ENCODE measurements at places on chromosomes 11 and 22.

GRCh38 chr11:130737041-130737830 lies 179.0 kb downstream of the SNX19 start:
- no peak for DNase-seq

DNA sequence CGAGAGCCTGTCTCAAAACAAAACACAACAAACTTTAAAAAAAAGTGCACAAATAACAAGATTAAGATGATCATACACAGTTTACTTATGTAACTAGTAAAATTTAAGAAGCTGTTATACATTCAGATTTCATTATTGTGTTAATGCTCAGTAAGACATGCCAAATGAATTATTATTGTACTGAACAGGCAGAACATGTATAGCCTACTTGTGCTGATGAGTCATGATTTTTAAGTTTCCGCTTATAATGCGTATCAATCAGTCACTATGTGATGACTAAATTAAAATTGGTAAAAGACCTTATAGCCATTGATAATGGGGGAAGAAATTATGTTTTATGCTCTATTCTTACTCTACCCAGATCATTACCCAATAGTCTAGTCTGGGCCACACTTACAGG lies 20.5 kb upstream of the EXPH5 start:
- DNase-seq: no peak

GRCh38 chr11:57700425-57700824 lies 11.6 kb downstream of the MED19 start:
- no peak for DNase-seq

GRCh38 chr11:85472953-85473352 lies 154.2 kb downstream of the DLG2 start:
- no peak for DNase-seq

- no peak for DNase-seq
Observed at GRCh38 chr11:13577881-13578280, 82.1 kb upstream of the PTH start.

- DNase-seq: no peak
Observed at GRCh38 chr22:42069801-42070516, 653 bp downstream of the NAGA start.

- DNase-seq: no peak
Observed at GRCh38 chr11:114083391-114084252, 24.1 kb downstream of the ZBTB16 start.

GRCh38 chr11:122229078-122229477 lies 113.1 kb upstream of the BLID start:
- peak; percentile 52 for DNase-seq

- no peak for DNase-seq
Observed at GRCh38 chr11:66547662-66548009, 933 bp downstream of the ACTN3 start.

Measured in AG09309 (cell line).